Osteocyte (in vitro differentiated cells): ENCODE measurements at places on chromosomes 1 and 21. TPM values are rescaled to one million over a fixed set of nuclear protein-coding genes. Genes with fewer than 3 reads are reported as not detected.

Gene OR2M3
- not detected in 2 replicates for total RNA-seq

Gene LRP8
- 4.4 and 6.3 TPM in 2 replicates for total RNA-seq

Gene DFFB
- total RNA-seq, result 7.1 and 11.0 TPM in 2 replicates

- H3K27me3 ChIP-seq, result no peaks in the 10 kb centered on the region
- no peak for DNase-seq
- peaks cover 1% of the 10 kb centered on the region for H3K36me3 ChIP-seq
- H3K27ac ChIP-seq, result no peak overlapping the region
Measured at GRCh38 chr1:31752258-31752657, 11.9 kb downstream of the ADGRB2 start.
